ENCODE measurements at places on chromosomes 7 and 10.
A peak's percentile ranks its signal among the peaks of the same experiment; 100 is the strongest.

- DNase-seq = peak; percentile 70
Measured at GRCh38 chr7:75762350-75762917, 9.6 kb downstream of the CCL26 start.

- DNase-seq = no peak
Measured at GRCh38 chr7:134778941-134779740, at the start of gene CALD1. TSS of gene CALD1 (plus strand) at chr7:134779634. CDS start at chr7:134867734, 88,100 bp downstream.

DNA sequence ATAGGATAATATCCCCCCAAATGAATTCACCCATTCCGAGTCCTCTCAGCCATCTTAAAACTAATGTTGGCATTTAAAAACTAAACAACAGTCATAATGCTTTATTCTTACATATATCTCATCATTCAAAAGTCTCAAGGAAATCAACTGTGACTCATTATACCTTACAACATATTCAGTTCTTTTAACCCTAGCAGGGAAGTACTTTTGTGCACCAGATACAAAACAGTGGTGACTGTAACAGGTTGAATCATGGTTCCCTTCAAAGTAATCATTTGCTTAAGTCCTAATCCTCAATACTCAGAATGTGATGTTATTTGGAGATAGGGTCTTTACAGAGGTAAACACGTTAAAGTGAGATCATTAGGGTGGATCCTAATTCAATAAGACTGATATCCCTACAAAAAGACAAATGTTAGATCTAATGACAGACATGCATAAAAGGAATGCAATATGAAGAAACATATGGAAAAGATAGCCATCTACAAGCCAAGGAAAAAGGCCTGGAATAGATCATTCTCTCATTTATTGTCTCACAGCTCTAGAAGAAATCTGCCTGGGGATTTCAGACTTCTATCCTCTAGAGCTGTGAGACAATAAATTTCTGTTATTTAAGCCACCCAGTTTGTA is 42.3 kb downstream of the RELN start:
- DNase-seq = no peak

DNA sequence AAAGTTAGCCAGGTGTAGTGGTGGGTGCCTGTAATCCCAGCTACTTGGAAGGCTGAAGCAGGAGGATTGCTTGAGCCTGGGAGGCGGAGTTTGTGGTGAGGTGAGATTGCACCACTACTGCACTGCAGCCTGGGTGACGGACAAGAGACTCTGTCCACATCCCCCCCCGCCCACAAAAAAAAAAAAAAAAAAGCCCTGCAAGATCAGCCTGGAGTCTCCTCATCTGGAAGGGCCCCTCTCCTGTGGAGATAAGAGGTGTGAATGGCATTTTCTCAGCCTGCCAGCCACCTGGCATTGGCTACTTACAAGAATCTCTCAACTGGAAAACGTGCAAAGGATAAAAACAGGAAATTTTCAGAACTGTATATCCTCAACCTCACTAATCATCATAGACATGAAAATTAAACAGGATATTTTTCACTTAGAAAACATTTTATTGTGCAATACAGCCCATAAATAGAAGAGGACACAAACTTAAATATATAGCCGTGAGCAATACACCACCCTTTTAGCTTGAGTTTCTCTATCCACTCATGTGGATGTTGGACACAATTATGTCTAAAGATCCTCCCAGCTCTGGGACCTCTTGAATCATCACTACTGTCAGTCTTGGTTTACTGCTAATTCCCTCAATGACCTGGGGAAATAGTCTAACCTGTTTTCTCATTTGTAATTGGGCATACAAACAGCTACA is 11.3 kb upstream of the TSPAN15 start:
- peak; percentile 86 for DNase-seq

DNA sequence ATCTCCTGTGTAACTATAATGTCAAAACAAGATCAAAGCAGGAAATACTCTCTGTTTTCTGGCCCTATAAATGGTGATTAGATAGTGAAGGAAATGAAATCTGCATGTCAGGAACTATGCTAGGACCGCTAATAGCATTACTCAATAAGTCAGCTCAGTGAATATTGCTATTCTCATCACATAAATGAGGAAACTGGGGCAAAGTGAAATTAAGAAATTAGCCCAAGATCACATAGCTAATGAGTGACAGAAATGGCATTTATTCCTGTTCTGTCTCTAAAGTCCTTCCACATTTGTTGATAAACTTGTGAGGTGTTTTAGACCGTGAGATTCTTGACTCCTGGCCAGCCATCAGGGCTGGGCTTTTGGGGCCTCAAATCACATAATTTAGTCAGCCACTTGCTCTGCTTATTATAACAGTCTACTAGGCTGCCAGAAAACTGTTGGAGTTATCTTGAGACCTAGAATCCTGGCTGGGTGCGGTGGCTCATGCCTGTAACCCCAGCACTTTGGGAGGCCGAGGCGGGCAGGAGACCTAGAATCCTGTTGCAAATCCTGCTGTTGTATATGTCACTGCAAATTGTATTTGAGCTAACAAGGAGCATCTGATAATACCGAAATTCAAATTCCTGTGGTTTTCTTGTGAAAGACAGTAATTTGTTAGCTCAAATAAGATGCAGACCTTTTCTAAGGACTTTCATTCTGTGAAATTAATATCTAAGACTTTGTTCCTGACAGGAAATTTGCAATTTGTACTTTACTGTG is 66.5 kb upstream of the SHTN1 start:
- no peak for DNase-seq

GRCh38 chr10:8628351-8628750 is 573.9 kb downstream of the GATA3 start:
- no peak for DNase-seq

- DNase-seq = no peak
Measured at GRCh38 chr10:124715439-124715838, 28.7 kb downstream of the FAM53B start.

DNA sequence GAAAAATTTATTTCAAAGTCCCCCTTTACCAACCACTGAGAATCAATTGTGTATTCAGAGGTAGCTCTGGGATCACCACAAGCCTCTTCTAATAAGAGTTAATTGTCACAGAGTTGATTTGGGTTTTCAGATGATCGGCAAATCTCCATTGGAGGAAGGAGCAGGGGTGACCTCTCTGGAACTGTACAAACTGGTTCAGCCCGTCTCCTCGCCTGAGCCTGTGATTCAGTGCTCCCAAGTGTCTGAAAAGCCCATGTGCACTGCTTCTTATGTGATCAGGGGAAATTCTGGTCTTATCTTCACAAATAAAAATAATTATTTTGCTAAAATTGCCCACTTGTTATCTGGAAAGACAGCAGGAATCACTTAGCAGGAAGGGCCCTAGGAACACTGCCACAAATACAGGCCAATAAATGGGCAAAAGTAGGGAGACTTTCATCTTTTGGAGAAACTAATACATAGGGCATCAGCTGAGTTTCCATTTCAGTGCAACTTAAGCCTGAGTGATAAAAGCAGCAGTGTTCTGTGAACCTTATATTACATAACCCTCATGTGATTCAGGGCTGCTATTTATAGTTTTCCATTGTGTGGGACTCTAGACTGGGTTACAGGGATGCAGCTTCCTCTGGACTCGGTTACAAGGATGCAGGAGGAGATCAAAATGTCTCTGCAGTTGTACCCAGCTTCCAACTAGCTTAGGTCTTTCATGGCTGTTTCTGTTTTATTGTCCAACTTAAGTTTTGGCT is 32.3 kb downstream of the CDK1 start:
- peak; percentile 56 for DNase-seq

- DNase-seq = no peak
Measured at GRCh38 chr7:131147604-131148003, 180.1 kb upstream of the MKLN1 start.

- DNase-seq = no peak
Measured at GRCh38 chr10:93336110-93336509, 146.0 kb downstream of the MYOF start.

- DNase-seq = no peak
Measured at GRCh38 chr7:21526007-21526406, 16.8 kb upstream of the DNAH11 start.

DNA sequence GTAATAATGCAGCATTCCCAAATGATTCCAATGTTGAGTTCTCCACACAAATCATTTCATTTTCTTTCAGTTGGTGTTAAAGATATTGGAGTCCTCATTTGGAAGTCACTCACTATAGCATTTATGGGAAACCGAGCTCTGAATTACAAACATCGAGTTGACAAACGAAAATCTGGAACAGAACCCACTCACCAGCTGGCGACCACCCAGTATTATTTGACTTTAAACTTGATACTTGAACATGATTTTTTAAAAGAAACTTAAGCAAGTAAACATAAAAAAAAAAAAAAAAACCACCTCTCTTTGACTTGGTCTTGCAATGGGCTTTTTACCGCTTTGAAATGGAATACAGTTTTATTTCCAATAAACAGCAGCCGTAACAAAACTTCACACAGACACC is 576.6 kb upstream of the C7orf33 start:
- no peak for DNase-seq

GRCh38 chr7:8719102-8719501 is 285.7 kb downstream of the NXPH1 start:
- no peak for DNase-seq

DNA sequence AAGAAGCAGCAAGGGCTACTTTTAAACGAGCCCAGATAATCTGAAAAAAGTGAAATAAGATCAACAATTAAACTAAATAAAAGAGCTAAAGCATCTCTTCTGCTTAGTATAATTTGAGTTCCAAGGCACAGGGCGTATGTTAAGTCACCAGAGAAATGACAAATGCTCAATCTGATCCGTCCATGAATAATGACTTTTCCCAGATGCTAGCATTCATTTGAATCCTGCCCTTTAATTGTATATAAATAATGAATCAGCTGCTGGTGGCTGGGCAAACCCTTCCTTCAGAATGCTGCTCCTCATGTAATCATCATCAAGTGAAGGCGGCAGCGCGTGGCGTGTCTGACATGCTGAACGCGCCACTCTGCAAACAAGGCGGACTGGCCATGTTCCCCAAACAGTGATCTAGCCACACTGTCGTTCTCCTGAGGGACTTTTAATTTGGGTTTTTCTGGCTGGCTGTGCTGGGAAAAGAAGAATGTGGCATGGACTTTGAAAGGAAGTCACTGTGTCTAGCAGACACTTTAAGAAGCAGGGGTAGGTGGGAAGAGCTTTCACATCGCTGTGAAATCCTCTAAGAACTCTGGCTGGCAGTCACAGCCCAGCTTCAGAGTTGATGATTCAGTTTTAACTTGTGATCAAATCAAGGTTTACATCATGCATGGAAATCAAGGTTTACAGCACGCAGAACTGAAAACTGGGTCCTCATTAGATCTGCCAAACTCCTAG is 70.7 kb downstream of the BEND7 start:
- DNase-seq = no peak

DNA sequence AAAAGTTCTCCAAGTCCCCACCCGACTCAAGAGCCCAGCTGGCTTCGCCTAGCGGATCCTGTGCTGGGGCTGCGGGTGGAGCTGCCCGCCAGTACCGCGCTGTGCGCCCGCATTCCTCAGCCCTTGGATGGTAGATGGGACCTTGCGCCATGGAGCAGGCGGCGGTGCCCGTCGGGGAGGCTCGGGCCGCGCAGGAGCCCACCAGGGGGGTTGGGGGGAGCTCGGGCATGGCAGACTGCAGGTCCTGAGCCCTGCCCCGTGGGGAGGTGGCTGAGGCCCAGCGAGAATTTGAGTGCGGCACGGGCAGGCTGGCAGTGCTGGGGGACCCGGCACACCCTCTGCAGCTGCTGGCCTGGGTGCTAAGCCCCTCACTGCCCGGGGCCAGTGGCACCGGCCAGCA is 57.0 kb downstream of the TBC1D12 start:
- no peak for DNase-seq

DNA sequence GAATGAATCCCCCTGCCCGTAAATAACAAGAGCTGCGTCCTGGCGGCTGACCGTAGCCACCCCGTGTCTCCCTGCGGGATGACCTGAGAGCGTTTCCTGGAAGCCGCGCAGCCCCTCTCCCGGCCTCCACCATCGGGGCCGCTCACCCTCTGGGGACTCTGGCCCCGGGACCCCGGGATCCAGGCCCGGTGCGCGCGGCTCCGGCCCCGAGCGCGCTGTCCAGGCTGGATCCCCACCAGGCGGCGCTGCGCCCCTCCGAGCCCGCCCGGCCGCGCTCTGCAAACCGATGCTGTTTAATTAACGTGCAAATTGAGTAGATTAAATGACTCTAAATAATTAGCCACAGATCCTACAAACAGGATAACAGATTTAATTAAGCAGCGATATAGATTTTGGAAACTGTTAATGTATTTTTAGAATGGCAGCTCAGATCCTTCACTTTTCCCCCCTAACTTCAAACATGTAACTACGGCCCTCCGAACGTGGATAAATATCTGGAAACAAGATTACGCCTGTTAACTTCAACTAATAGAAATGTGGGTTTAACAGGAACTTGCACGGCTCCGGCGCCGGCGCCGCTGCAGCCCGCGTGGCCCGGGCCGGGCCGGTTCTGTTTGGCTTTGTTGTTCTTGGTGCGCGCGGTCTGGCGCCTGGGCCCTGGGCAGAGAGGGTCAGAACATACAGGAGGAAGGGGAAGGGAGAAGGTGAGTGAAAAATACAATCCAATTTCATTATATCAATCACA is 7.1 kb upstream of the UNCX start:
- no peak for DNase-seq

DNA sequence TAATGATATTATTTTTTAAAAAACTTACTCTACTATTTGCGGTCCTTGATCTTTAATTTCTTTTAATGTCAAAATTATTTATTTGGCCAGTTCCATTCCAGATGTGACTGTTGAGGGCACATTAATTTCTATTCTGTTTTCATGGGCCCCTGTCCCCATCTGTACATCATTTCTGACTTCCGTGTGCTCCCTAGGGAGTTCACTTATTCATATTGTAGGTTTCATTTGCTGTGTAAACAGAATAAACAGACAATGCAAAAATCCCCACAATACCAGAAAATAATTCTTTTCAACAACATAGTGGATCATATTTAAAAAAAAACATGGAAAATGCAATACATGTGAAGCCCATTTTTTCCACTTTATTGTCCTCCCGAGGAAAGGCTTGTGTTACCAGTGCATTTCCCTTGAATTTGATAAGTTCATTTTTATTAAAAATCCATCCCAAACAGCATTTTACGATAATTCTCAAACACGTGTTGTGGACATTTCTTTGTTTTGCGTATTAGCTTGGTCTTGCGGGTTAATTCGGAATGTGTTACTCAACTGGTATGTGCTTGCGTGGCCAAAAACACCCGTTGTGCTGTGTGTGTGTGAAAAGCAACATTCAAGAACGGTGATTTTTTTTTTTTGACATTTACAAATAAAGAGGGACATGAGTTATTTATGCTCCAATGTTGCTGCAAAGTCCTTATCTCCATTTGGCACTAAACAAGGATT is 138.4 kb downstream of the MGMT start:
- DNase-seq = no peak

- peak; percentile 47 for DNase-seq
Measured at GRCh38 chr7:20598459-20599309, 16.8 kb upstream of the ABCB5 start.

- no peak for DNase-seq
Measured at GRCh38 chr10:100519311-100520051, at the start of gene SEC31B. TSS of gene SEC31B (minus strand) at chr10:100519861. CDS start at chr10:100516952, 2,909 bp downstream.

- DNase-seq = no peak
Measured at GRCh38 chr10:25159591-25159990, 15.2 kb upstream of the GPR158 start.

GRCh38 chr10:35635576-35635975 is 6.5 kb downstream of the FZD8 start:
- DNase-seq = peak; percentile 58

GRCh38 chr10:130340816-130341215 is 204.6 kb downstream of the GLRX3 start:
- DNase-seq = no peak

- no peak for DNase-seq
Measured at GRCh38 chr7:74474271-74474865, 20.7 kb downstream of the GTF2IRD1 start.

GRCh38 chr10:110892602-110893288 is 21.0 kb downstream of the PDCD4 start:
- no peak for DNase-seq
